CD8-positive, alpha-beta T cell (primary cell): ENCODE measurements at places on chromosomes 1 and 21. TPM values are rescaled to one million over a fixed set of nuclear protein-coding genes. Genes with fewer than 3 reads are reported as not detected.

The MCOLN3 gene
- total RNA-seq = 0.11 TPM

The CFAP45 gene
- total RNA-seq = 4.9 TPM

The PROK1 gene
- total RNA-seq = not detected

The FLG gene
- not detected for total RNA-seq

The AGO3 gene
- total RNA-seq = 27.6 TPM

The AK5 gene
- total RNA-seq = 17.9 TPM

The FLG2 gene
- total RNA-seq = not detected

The ST6GALNAC5 gene
- not detected for total RNA-seq

The DEPDC1 gene
- total RNA-seq = not detected
